HuH-7.5 (cell line): ENCODE measurements at places on chromosomes 2 and 18.

GRCh38 chr2:102356381-102356712, 751 bp downstream of the IL18R1 start:
- no peak for DNase-seq

DNA sequence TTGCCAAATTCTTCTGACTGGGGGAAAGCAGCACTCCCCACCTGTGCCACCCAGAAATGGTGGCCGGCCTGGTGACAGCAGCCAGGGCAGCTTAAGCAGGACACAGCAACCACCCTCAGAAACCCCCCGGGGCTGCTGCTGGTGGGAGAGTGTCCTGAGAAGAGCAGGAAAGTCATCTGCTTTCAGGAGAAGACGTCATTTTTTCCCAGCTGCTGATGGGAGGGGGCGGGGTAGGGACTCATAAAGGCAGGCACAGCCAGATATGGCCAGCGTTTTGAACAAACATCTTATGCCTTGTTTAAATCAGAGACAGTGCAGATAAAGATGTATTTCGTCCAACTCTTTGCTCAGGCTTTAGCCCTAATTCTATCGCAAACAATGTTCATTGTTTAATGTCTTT, 139.5 kb downstream of the LRRC30 start:
- no peak for DNase-seq

- DNase-seq: no peak
These were observed 223.2 kb downstream of the LDLRAD4 start for GRCh38 chr18:13441736-13442135.

- DNase-seq: peak; percentile 56
These were observed 1.0 kb downstream of the PLEKHB2 start for GRCh38 chr2:131105950-131106801.

GRCh38 chr2:98615481-98615880, 7.1 kb downstream of the UNC50 start:
- DNase-seq: no peak

DNA sequence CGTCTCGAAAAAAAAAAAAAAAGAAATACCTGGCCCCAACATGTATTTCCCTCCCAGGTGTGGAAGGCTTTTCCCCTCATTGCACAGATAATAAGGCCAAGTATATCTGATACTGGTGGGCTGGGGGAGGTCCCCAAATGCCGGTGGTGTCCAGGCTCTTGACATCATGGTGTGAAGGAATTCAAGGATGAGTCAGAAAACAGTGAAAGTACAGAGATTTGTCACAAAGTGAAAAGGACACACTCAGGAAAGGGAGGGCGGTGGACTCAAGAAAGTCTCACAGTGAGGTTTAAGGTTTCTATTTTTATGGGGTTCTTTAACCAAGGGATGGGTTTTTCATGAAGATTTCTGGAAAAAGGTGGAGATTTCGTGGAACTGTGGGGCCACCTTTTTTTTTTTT, 37.8 kb upstream of the FZD5 start:
- no peak for DNase-seq

DNA sequence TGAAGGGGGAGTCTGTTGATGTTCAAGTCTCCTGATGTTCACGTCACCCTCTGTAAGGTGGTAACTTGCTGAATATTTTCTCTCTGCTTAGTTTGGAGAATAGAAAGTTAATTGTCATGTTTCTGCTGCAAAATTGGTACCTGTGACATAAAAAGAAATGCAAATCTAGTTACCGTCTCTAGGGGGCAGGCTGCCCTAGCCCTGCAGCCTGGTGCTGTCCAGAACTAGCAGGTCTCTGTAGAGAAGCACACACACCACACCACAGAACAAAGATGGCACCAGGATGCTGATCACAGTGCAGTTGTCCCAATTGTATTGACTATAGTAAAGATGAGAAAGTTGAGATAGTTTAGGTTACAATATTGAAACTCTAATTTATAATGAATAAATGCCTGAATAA, 47.0 kb downstream of the SLC9A4 start:
- peak; percentile 10 for DNase-seq
